Activated T-cell treated with anti-CD3 and anti-CD28 coated beads, Interleukin-2, amount 50 U/mL, for 24 hours (primary cell): ENCODE measurements at places on chromosomes 16 and 17.

DNA sequence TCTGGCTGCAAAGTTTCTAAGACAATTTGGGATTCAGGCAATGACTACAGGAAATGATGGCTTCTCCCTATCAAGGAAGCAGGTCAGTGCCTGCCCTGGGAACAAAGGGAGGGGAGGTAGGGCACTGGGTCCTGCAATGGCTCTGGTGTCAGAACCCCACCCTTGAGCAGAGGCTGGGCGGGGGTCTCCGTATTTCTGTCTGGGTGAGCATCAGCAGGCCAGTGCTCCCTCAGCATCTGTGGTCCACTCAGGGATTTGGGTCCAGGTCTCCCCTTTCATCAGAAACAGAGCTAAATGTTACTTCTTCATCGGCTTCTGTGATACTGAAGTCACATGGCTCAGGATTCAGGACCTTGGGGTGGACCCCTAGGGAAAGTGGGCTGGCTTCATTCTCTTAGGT is 195.5 kb upstream of the CDH5 start:
- peaks cover 8% of the 10 kb centered on the region for H3K27me3 ChIP-seq
- no peak overlapping the region for H3K27ac ChIP-seq
- no peaks in the 10 kb centered on the region for H3K4me1 ChIP-seq
- no peak overlapping the region for H3K4me3 ChIP-seq
- no peak for DNase-seq

GRCh38 chr16:1093284-1094123 is 2.5 kb downstream of the C1QTNF8 start:
- H3K27ac ChIP-seq: no peak overlapping the region
- no peak for DNase-seq
- no peaks in the 10 kb centered on the region for H3K36me3 ChIP-seq
- H3K27me3 ChIP-seq: no peaks in the 10 kb centered on the region
- H3K4me3 ChIP-seq: no peak overlapping the region

GRCh38 chr16:84547546-84548061 is 43.1 kb upstream of the MEAK7 start:
- no peaks in the 10 kb centered on the region for H3K27me3 ChIP-seq
- peak overlapping the region; percentile 98 for H3K27ac ChIP-seq
- peak; percentile 60 for DNase-seq
- peak overlapping the region; percentile 85 for H3K4me3 ChIP-seq

DNA sequence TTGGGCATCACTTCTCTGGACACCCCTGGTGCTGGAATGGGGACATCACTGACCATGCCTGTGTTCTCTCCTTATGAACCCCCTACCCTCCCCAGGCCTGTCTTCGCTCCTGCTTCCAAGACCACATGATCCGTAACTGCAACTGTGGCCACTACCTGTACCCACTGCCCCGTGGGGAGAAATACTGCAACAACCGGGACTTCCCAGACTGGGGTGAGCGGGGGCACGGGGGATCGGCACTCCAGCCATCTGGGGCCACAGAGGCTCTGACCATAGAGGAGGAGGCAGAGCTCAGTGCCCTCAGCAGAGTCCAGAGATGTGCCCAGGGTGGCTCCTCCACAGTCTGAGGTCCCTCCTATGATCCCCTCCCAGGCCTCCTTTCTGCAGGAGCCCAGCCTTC is 73.5 kb downstream of the SCNN1B start:
- H3K36me3 ChIP-seq: no peaks in the 10 kb centered on the region
- DNase-seq: no peak
- no peaks in the 10 kb centered on the region for H3K4me1 ChIP-seq
- no peak overlapping the region for H3K4me3 ChIP-seq
- no peak overlapping the region for H3K27ac ChIP-seq

DNA sequence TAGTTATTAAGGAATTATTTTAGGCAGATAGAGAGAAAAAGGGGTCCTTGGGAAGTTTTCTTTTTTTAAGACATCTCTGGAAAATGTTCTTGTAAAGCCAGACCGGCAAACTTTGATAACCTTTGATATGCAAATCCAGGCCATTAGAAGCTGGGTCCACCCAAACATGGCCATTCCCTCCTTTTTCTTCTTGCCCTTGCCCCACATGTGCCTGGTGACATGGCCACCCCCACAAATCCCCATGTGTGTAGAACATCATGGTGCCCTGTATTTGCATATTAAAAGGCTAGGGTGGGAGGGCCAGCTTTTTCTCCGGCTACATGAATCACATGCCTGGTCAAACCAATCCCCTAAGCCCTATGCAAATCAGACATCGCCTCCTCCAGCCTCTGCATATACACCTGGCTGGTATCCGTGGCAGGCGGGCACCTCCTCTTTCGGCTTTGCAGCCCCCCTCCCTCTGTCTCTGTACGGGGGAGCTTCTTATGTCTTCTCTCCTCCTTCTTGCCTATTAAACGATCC is 43.9 kb upstream of the LYRM9 start:
- H3K4me3 ChIP-seq: no peak overlapping the region
- peaks cover 13% of the 10 kb centered on the region for H3K27me3 ChIP-seq
- H3K36me3 ChIP-seq: no peaks in the 10 kb centered on the region
- no peaks in the 10 kb centered on the region for H3K4me1 ChIP-seq
- no peak overlapping the region for H3K27ac ChIP-seq
- no peak for DNase-seq

GRCh38 chr16:11235703-11235991 is 20.4 kb downstream of the SOCS1 start:
- peaks cover 70% of the 10 kb centered on the region for H3K4me1 ChIP-seq
- no peaks in the 10 kb centered on the region for H3K36me3 ChIP-seq
- H3K27me3 ChIP-seq: no peaks in the 10 kb centered on the region
- peak overlapping the region; percentile 99 for H3K27ac ChIP-seq

DNA sequence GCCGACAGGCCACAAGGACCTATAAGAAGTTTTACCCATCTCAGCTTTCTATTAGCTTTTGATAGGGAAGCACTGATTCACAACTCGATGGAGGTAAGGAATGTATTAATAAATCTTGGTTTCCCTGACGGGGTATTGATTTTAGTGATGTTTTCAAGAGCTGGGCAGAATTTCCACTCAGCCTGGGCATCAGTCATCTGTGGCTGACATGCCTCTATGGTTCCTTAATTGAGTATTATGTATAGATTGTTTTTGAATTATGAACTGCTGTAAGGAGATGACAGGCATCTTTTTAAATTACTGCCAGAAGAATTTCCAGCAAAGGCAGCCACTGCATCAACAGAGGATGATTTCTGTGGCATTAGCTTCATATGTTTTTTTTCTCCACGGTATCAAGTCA is 128.6 kb downstream of the CPPED1 start:
- no peak for DNase-seq
- H3K4me3 ChIP-seq: no peak overlapping the region
- H3K4me1 ChIP-seq: peaks cover 19% of the 10 kb centered on the region
- no peaks in the 10 kb centered on the region for H3K36me3 ChIP-seq

GRCh38 chr17:41433586-41433985 is 7.2 kb downstream of the KRT38 start:
- H3K27me3 ChIP-seq: no peaks in the 10 kb centered on the region
- H3K36me3 ChIP-seq: no peaks in the 10 kb centered on the region
- H3K4me3 ChIP-seq: no peak overlapping the region

DNA sequence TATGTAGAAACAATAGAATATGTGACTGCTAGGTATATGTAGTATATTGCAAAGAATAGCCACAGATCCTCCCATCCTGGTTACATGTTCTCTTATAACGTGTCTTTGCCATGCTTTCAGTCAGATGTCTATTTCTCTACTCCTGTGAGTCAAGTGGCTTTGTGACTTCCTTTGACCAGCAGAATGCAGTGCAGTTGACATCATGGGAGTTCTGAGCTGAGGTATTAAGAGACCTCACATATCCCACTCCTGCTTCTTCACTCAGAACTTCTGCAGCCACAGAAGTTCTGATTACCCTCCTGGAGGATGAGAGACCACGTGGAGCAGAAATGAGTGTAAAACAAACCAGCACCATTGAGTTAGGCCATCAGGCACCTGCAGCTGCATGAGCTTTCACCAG is 222.5 kb downstream of the PRKCA start:
- H3K4me1 ChIP-seq: peaks cover 78% of the 10 kb centered on the region
- no peak for DNase-seq
- H3K27me3 ChIP-seq: no peaks in the 10 kb centered on the region
- peaks cover 77% of the 10 kb centered on the region for H3K36me3 ChIP-seq
- peak overlapping the region; percentile 56 for H3K27ac ChIP-seq

DNA sequence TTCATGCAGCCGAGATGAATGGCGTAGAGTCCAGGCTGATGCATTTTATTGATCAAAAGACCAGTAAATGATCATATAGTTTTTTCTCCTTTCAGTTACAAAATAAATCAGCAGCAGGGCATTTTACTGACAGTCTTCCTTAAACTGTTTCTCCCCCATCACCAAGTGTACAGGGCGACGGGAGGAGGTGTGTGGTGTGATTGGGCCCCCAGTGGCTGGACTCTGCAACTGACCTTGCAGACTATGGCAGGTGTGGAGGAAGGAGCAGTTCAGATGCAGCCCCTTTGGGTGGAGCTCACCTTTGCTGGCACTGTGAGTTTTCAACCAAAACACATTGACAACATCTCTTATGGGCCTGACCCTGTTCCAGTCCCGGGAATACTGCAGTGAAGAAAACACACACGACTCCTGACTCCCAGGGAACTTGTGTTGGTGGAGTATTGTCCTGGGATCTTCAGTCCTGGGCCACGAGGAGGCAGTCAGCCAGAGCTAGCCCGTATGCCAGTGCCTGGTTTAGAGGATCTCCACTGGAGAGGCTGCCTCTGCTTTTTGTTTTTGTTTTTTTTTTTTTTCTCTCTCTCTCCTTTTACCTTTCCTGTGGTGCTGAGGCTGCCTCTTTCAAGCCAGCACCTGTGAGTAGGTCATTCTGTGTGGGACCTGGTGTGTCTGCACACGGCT is 29.8 kb downstream of the KIAA0513 start:
- DNase-seq: no peak
- H3K4me1 ChIP-seq: peaks cover 60% of the 10 kb centered on the region
- H3K27ac ChIP-seq: peak overlapping the region; percentile 93
- H3K36me3 ChIP-seq: peaks cover 11% of the 10 kb centered on the region
- no peaks in the 10 kb centered on the region for H3K27me3 ChIP-seq

DNA sequence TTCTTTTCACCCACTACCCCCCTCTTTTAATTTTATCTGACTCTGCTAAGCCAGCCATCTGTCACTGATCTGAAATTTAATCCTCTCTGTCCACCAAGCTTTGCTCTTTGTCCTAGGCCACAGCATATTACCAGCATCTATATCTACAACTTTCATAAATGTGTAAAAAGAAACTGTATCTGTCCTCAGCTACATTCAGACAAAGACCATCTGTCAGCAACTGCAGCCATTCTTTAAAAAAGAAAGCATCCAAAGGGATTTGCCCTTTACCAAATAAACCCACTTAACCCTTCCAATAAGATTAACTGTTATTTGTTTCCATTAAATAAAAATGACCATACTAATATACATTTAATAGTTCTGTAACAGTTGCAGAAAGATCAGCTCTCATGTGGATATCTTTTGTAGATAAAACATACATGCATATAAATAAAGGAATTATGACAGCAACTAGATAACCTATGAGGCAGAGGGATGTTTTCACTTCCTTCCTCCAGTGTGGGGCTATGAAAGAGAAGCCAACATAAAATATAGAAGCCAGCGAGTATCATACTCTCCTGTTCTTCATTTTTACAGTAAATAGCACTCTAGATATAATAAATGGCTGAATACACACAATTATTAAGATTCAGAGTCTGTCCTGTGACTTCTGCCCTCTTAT is 602.5 kb upstream of the SALL1 start:
- no peaks in the 10 kb centered on the region for H3K36me3 ChIP-seq
- no peak overlapping the region for H3K4me3 ChIP-seq
- DNase-seq: no peak

GRCh38 chr17:81905993-81906392 is 4.0 kb downstream of the NPB start:
- H3K4me1 ChIP-seq: peaks cover 10% of the 10 kb centered on the region
- H3K36me3 ChIP-seq: peaks cover 50% of the 10 kb centered on the region
- no peak for DNase-seq
- peaks cover 6% of the 10 kb centered on the region for H3K27me3 ChIP-seq
- no peak overlapping the region for H3K27ac ChIP-seq

- H3K36me3 ChIP-seq: no peaks in the 10 kb centered on the region
- DNase-seq: no peak
- no peak overlapping the region for H3K27ac ChIP-seq
- no peak overlapping the region for H3K4me3 ChIP-seq
- H3K4me1 ChIP-seq: peaks cover 4% of the 10 kb centered on the region
These were observed 9.3 kb upstream of the RNF135 start for GRCh38 chr17:30961209-30962188.

DNA sequence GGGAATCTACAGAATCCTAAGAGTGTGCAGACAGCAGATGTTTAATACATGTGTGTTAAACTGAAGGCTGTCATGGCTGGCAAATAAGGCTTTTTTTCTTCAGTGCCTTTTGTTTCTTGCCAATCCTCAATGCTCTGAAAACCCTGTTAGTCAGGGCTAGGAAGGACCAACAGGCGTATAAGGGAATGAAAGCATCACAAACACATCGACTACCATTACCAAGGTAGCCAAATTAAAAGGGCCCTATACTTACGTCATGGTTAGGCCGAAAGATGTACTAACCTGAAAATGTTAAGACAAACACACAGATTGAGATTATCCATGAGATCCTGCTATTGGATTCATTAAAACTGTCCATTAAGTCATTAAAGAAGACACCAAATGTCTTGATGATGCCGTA is 13.1 kb downstream of the SLC16A6 start:
- H3K27me3 ChIP-seq: no peaks in the 10 kb centered on the region
- H3K36me3 ChIP-seq: peaks cover 65% of the 10 kb centered on the region
- DNase-seq: no peak
- no peak overlapping the region for H3K4me3 ChIP-seq
- no peak overlapping the region for H3K27ac ChIP-seq

GRCh38 chr17:73703192-73703591 is 58.9 kb upstream of the SDK2 start:
- H3K4me1 ChIP-seq: no peaks in the 10 kb centered on the region
- no peak overlapping the region for H3K4me3 ChIP-seq
- H3K36me3 ChIP-seq: no peaks in the 10 kb centered on the region
- no peaks in the 10 kb centered on the region for H3K27me3 ChIP-seq

GRCh38 chr16:72111657-72112451 is 18.2 kb downstream of the DHX38 start:
- H3K4me1 ChIP-seq: peaks cover 3% of the 10 kb centered on the region
- no peak for DNase-seq
- no peak overlapping the region for H3K4me3 ChIP-seq
- no peaks in the 10 kb centered on the region for H3K27me3 ChIP-seq
- H3K27ac ChIP-seq: no peak overlapping the region

DNA sequence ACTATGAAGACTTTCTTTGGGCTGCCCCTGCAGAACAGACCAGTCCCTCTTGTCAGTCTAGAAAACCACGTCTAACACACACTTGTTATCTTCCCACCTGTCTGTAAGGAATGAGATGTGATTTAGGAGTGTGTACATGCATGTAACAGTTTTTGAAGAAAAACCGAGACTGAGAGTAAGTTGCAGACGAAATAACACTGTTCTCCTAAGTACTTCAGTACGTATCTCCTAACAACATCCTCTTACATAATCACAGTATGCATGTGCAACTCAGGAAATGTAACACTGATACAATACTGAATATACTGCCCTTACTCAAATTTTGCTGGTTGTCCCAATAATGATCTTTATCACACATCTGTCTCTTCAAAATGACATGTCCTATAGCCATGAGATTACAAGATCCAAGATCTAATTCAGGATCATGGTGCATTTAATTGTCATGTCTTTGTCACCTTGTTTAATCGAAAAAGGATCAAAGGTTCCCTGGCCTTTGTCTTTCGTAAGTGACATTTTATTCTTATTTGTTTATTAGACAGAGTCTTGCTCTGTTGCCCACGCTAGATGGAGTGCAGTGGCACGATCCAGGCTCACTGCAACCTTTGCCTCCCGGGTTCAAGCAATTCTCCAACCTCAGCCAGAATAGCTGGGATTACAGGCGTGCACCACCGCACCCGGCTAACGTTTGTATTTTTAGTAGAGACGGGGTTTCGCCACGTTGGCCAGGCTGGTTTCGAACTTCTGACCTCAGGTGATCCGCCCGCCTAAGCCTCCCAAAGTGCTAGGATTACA is 25.6 kb downstream of the CREBBP start:
- peak overlapping the region; percentile 8 for H3K27ac ChIP-seq
- no peak for DNase-seq
- H3K4me1 ChIP-seq: peaks cover 72% of the 10 kb centered on the region
